ENCODE measurements at places on chromosomes 11 and 22.

GRCh38 chr22:32336121-32336603 is 21.5 kb upstream of the RFPL3 start:
- DNase-seq, result no peak

DNA sequence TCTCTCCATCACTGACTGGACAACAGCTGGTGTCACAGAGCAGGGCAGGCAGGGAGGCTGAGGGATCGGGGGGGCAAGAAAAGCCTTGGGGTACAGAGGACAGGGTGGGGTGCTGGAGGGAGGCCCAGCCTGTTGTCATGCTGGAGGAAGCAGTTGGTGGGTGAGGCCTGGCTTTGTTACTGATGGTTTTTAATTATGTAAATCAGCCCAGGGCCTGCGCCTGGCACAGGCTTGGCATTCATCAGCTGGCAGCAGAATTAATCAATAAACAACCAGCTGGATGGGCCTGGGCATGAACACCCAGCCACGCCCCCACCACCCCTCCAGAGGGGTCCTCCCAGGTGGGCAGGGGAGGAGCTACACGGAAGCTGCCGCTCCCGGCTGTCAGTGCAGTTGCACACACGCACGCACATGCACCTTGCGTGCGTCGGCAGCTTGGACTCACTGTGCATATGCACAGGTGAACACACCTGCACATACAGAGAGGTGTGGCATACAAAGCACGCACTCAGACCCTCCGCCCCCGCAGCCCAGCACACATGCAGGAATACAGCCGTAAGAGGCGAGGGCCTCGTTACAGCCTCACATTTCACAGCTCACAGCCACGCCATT is 21.3 kb upstream of the ELFN2 start:
- DNase-seq, result no peak

DNA sequence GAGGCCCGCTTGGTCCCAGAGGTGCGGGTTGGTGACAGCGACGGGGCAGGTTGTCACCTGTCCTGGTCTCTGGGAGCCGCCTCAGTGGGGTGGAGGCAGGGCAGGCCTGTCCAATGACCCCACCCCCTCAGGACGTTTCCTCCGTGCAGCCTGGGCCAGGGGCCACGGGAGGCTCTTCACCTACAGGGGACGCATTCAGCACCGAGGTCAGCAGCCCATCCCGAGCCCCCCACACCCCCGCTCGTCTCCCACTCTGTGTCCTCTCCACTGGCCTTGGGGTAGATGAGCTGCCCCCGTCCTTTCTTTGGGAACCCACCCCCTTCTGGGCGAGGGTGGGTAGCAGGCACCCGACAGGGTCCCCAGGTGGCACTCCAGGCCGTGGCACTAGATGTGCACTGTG is 35.7 kb downstream of the BRSK2 start:
- DNase-seq, result no peak

- no peak for DNase-seq
Measured at GRCh38 chr22:24271386-24271854, 789 bp downstream of the SPECC1L start.

- no peak for DNase-seq
Measured at GRCh38 chr11:26399336-26399735, 67.4 kb downstream of the ANO3 start.

GRCh38 chr11:573146-573759 is 3.0 kb upstream of the PHRF1 start:
- DNase-seq, result no peak

DNA sequence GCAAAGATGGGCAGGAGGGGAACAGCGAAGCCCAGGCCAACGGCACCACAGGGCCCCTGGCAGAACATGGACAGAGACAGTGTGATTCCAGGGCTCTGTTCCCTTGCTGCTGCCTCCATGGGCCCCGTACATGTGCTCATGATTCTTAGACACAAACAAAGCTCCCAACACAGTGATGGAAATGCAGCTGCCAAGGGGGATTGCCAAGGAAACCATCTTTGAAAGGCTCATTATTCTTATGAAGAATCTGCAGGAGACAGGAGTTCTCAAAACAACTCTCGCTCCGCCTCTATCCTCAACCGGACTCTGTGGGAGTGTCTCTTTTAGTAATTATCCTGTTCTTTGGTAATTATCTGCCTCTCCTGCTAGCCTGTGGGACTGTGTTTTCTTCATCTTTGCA is 32.2 kb downstream of the SERPINH1 start:
- DNase-seq, result no peak

DNA sequence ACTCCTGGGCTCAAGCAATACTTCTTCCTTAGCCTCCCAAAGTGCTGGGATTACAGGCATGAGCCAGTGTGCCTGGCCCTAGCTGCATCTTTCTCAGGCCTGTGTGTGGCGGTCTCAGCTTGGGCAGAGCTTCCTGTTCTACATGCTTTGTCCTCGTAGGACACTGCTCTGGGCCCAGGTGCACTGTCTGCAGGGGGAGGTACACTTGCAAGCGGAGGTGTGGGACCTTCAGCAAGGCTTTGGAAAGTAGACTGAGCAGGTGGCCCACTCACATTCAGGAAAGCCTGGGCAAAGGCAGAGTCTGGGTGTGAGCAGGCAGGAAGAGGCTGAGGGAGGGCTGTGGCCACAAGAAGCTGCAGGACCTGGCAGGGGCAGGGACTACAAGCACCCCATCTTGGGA is 33.6 kb upstream of the SUSD2 start:
- DNase-seq, result no peak

DNA sequence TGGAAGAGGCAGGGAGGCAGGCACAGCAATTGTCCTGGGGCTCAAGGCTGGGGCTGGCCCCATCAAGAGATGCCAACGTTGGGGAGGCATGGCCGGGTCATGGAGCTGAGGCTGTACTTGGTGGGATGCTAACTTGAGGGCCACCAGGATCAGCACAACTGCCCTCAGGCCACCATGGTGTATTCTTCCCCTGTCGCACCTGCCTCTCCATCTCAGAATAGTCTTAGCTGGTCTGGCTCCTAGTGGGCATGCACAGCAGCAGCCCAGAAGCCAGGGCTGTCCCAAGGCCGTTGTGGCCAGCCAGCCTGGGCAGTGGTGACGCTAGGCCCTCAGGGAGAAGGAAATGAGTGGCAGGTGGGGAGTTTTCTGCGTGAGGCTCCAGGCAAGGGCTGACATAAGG is 91.3 kb downstream of the DHCR7 start:
- no peak for DNase-seq
